Posterior cingulate gyrus (tissue), 11 donors: ENCODE measurements at places on chromosomes 4 and X.

DNA sequence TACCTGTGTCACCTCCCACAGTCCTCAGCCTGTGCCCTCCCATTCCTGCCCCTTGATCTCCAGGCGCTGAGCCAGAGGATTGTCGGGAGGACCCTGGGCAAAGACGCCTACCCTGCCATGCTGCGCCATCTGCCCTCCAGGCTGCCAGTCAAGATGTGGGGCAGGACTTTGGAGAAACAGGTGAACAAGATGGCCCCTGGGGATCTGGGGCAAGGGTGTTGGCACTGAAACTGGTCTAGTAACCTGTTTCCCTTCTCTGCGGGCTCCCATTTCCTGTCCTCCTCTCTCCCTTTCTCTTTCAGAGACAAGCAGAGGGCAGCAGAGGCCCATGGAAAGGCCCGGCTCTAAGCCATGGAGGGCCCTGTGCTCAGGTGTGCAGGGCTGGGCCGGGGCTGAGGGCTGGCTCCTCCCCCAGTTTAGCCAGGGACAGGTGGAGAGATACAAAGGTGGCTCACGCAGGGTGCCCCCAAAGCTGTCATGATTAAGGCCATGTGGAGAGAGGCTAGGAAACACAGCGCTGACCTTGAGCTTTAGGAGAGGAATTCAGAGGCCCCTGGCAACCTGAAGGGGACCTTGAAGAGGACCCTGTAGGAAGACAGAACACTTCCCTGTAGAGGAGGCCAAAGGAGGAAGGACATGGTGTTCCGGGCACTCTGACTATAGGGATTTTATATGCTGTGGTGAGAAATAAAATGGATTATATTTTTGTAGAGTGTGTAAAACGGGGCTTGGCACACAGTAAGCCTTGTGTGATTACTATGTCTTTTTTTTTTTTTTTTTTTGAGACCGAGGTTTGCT, at the start of gene GLOD5:
GLOD5 (plus strand) TSS at position 74 of the 798 bp plus-strand sequence; CDS start at position 118, 44 bp downstream.
- DNase-seq = no peak

GRCh38 chr4:83340692-83341343, 6.2 kb upstream of the HPSE start:
- no peak for DNase-seq

DNA sequence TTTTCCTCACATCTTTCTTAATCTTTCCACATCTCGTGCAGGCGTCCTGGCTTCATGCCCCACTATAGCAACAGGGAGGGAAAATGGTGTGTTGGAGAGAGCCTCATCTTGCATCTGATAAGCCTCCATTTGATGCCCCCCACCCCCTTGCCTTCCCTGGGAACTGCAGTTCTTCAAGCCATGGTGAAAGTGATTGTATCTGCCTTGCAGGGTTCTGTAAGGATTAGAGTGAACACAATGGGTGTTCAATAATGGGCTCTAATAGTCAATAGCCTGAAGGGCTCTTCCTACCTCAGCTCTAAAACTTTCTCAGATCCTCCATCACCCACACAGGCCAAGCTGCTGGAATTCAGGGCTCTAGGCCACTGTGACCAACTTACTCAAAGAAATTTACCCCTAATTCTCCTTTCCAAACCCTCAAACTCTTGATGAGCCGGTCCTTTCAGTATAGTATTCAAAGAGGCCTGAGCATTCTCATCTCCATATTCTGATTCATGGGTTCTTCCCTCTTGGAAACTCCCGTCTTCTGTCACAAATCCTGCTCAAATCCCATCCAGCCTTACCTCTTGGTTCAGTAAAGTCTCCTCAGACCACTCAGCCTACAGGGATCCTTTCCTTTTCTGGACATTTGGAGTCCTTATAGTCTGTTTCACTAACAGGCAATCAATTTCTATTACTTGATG, 128.3 kb upstream of the TRIM2 start:
- no peak for DNase-seq

GRCh38 chr4:85807247-85807950, 332.4 kb downstream of the ARHGAP24 start:
- no peak for DNase-seq

- DNase-seq = no peak
Measured at GRCh38 chr4:154030746-154031145, 241.9 kb upstream of the SFRP2 start.

- DNase-seq = peak; percentile 95
Measured at GRCh38 chr4:2800691-2801596, 8.1 kb downstream of the SH3BP2 start.

GRCh38 chr4:63316633-63317032, 1092.6 kb downstream of the TECRL start:
- DNase-seq = no peak

- DNase-seq = no peak
Measured at GRCh38 chr4:39054497-39054896, 7.5 kb upstream of the KLHL5 start.

- no peak for DNase-seq
Measured at GRCh38 chrX:151912221-151912620, 468 bp upstream of the MAGEA4 start.

GRCh38 chr4:98778206-98778605, 119.8 kb upstream of the TSPAN5 start:
- no peak for DNase-seq

DNA sequence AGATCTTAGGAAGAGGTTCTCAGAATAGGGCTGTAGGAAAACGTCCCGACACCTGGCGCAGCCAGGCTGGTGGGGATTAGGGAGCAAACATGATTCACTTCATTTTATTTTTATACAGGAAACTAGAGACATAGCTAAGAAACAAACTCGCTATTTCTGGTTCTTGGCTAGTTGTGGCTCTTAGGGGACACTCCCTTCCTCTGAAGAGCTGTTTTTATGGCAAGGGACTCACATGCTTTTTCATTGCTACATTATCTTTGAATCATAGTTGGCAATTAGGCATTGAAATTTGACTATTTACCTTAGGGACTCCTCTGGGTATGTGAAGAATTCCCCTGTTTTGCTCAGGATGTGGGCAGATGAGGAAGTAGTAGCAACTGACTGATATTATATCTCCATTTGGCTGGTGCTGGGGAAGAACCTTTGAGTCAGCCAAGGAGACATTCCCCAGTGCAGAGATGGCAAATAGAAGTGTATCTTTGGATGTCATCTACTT, 174.5 kb downstream of the SMIM20 start:
- no peak for DNase-seq

DNA sequence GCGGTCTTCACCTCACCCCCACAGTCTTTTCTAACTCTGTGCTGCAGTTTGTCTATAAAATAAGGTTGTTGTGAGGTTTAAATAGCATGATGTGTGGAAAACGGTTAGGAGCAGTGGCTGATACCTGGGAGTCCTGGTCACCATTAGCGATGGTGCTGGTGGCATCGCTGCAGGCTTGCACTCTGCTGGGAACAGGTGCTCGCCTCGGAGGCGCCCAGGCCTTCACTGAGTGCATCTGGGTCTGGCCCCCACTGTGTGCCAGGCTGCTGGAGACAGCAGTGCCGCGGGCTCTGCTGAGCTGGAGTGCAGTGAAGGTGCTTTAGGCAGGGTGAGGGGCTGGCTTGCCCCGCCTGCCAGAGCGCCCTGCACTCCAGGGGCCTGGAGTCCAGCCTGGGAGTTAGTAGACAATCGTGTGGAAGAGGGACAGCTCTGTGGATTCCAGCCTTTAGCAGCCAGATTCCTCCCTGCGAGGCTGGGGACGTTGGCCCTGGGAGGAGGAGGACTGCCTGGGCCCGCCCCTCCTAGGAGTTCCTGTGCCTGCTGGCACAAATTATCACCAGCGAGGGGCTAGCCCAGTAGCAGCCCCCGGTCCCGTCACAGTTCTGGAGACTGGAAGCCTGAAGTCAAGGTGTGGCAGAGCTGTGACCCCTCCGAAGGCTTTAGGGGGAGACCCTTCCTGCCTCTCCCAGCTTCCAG, 7.3 kb downstream of the RGS12 start:
- peak; percentile 70 for DNase-seq

- no peak for DNase-seq
Measured at GRCh38 chr4:113975578-113975977, 3.9 kb downstream of the ARSJ start.

DNA sequence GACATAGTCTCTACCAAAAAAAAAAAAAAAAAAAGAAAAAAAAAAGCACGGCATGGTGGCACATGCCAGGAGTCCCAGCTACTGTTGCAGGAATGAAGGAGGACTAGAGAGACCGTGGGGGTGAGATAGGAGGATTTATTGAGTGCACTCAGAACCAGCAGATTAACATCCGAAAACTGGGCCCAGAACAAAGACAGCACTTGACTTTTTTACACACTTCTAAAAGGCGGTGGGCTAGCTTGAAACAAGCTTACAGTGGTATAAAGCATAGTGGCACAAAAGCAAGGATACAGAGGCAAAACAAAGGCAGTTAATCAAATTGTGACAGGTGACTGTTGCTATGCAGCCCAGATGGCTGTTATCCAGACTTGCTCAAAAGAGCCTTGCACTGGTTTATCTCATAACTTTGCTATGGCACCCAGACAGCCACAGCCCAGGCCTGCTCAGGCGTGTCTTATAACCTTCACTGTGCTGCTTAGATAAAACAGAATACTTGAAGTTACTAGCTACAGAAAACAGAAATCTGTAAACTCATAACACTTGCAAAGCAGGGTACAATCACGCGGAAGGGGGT, 9.9 kb upstream of the PI4K2B start:
- DNase-seq = no peak

GRCh38 chr4:88857588-88857987, 160.0 kb upstream of the NAP1L5 start:
- no peak for DNase-seq

GRCh38 chr4:34046580-34046979, 2197.7 kb downstream of the ARAP2 start:
- DNase-seq = no peak

GRCh38 chrX:14032406-14032805, 2.7 kb upstream of the GEMIN8 start:
- peak; percentile 50 for DNase-seq

DNA sequence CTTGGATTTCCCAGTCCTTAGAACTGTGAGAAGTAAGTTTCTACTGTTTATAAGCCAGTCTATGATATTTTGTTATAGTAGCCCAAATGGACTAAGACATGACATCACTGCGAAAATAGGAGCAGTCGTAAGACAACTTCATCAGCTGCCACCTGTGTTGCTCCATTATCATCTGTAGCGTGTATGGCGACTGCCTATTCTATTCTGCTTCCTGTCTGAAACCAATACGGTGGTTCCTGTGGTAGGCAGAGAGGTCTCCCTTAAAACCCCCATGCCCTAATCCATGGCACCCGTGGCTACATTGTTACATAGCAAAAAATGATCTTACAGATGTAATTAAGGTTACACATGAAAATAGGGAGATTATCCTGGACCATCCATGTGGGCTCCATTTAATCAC, 105.4 kb upstream of the FAT1 start:
- no peak for DNase-seq

DNA sequence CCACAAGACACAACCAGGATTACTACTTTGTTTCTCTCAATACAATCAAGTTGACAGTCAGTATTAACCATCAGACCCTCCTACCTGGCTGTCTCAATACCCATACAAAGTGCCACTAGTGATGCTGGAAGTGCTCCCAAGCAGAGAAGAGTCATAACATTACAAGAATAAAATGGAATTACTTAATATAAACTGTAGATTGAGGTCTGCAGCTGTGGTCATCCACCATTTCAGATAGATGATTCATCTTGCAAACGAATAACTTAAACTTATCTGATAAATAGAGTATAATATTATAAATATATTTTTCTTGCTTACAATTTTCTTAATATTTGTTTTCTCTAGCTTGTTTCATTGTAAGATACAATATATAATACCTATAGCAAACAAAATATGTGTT, 1034.2 kb upstream of the PCDH10 start:
- DNase-seq = no peak

DNA sequence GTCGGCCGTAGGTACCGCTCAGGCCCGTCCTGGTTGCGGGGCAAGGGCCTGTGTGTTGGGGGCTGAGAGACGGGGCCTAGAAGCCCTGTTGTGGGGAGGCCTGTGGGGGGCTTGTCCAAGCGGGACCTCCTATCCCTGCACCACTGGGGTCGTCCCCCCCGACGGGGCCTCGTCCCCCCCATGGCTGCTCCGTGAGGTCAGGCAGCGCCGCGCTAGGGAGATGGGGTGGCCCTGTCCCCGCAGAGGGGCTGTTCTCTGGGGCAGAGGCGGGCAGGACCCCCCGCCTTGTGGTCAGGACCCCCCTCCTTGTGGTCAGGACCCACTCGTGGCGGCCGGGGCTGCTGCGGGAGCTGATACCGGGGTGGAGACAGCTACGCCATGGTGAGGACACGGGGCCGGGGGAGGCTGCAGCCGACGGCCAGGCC, 12.1 kb upstream of the GTPBP6 start:
- DNase-seq = no peak

GRCh38 chrX:134691453-134691852, 33.2 kb upstream of the PLAC1 start:
- no peak for DNase-seq

DNA sequence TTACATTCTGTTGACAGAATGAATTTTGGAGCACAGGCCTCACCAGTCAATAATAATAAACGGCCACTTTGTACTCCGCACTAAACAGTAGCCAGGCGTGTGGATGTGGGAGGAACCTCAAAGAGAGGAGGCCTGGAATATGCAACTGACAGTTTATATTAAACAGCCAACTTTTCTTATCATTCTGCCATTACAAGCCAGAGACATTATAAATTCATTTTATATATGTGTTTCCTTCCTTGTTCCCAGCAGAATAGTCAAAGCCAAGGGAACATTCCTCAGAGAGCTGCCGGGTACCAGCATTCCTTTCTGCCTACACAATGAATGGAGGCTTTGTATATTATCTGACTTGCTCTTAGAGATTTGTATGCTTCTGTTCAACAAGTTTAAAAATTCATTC, 436.5 kb upstream of the FTHL17 start:
- DNase-seq = no peak

- no peak for DNase-seq
Measured at GRCh38 chr4:127162741-127163140, 470.0 kb upstream of the INTU start.

DNA sequence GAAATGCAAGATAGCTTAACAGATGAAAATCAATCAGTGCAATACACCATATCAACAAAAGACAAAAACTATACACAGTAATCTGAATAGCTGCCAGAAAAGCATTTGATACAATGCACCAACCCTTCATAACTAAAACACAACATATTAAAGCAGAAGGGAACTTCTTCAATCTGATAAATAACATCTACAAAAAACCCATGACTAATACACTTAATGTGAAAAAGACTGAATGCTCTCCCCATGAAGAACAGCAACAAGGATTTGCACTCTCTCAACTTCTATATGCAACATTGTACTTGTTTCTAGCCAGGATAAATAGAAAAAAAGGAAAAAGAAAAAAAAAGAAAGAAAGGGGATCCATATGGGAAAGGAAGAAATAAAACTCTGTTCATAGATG, 139.7 kb downstream of the RBM47 start:
- DNase-seq = no peak

DNA sequence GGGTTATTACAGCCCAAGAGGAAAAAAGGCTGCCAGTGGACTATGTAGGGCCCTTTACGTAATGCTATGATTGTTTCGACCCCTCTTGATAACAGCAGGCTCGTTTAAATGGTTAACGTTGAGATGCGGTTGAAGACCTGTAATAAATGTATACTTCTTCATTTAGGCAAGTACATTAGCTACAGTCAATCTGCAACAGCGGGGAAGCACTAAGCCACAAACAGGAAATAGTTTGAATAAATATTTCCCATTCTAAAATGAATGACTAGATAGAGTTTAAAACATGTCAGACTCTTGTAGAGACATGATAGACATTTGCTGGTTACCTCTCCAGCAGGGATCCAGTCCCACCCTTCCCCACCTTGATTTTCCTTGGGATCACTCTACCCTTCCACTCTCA, 38.1 kb upstream of the STIM2 start:
- no peak for DNase-seq
